ENCODE measurements at places on chromosomes 16 and 17. TPM values are rescaled to one million over a fixed set of nuclear protein-coding genes. Genes with fewer than 3 reads are reported as not detected.

The TMED6 gene
- total RNA-seq = not detected

- no peak for DNase-seq
These were observed 20.2 kb upstream of the MPRIP start for GRCh38 chr17:17022011-17022410.

The DBNDD1 gene
- total RNA-seq = 6.0 TPM

The TEDC2 gene
- 8.0 TPM for total RNA-seq

DNA sequence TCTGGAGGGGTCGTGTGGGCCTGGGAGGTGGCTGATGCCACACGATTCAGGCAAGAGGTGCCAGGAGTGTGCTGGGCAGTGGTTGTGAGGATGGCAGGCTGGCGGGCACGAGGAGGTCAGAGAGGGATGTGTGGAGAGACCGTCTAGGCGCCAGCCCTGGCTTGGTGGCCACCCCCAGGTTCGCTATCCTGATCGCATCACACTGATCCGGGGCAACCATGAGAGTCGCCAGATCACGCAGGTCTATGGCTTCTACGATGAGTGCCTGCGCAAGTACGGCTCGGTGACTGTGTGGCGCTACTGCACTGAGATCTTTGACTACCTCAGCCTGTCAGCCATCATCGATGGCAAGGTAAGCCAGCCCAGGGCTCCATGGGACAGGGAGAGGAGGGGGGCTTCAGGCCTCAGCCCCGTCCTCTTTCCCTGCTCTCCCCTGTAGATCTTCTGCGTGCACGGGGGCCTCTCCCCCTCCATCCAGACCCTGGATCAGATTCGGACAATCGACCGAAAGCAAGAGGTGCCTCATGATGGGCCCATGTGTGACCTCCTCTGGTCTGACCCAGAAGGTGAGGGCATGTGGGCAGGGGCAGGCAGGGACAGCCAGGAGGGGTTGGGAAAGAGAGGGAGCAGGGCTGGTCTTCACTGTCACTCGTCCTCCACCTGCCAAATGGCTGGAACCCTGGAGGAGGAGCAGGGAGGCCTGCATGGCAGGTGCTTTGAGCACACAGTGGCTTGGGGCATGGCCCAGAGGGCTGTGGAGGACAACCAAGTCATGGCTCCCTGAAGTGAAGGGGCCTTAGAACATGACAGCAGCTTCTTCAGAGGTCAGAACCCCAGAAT lies 7.6 kb downstream of the PPP4C start:
- no peak for DNase-seq

DNA sequence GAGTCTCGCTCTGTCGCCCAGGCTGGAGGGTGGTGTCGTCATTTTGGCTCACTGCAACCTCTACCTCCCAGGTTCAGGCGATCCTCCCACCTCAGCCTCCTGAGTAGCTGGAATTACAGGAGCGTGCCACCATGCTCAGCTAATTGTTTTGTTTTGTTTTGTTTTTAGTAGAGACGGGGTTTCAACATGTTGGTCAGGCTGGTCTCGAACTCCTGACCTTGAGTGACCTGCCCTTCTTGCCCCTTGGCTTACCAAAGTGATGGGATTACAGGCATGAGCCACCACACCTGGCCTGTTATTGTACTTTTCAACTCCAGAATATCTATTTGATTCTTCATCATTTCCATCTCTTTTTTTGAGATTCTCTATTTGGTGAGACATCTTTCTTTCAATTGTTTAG lies 9.0 kb upstream of the ADORA2B start:
- DNase-seq = no peak

The NGFR gene
- total RNA-seq = 40.7 TPM

DNA sequence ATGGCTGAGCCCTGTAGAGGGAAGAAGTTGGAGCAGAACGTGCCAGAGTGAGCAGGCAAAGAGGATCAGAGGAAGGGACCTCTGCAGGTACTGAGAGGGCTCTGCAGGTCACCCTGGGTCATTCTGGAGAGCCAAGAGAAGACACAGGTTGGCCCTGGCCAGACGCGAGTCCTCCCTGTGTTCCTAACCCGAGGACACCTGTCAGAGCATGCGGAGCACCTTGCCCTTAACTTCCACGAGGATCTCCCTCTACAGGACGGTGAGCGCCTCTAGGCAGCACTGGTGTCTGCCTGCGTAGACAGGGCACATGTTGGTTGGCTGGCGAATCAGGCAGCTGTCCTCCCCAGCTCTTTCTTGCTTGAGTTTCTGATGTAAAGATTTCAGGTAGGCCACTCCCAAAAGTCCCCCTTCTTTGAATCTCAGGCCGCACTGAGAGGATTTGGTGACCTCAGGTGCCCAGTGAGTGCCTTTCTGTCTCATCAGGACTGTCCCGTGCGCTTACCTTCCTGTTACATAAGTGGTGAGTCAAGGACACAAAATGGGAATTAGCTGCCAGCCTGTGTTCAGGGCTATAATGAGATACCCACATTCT lies 45.3 kb downstream of the MPRIP start:
- no peak for DNase-seq

- DNase-seq = no peak
These were observed 16.6 kb upstream of the ADORA2B start for GRCh38 chr17:15928286-15928785.

- DNase-seq = no peak
These were observed 42.2 kb downstream of the ABAT start for GRCh38 chr16:8716592-8716991.

- no peak for DNase-seq
These were observed 13.5 kb upstream of the ZNF652 start for GRCh38 chr17:49375544-49375943.

The TBC1D3K gene
- total RNA-seq = not detected

DNA sequence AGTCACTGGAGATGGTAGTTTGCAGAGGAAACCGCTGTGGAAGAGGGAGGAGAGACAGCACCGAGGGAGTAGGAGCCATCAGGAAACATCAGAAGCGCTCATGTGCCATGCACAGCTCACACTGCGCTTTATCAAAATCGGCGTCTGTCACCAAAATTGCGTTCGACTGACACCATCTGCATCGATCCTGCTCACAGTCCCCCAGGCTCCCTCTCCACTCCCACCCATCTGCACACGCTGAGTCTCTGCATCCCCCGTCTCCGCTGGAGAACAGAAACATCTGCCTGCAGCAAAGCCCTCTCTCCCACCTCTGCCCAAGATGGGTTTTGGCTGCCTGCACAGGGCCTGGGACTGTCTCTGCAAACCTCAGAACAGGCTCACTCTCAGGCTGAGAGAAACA lies 187.5 kb upstream of the RPL38 start:
- DNase-seq = no peak

DNA sequence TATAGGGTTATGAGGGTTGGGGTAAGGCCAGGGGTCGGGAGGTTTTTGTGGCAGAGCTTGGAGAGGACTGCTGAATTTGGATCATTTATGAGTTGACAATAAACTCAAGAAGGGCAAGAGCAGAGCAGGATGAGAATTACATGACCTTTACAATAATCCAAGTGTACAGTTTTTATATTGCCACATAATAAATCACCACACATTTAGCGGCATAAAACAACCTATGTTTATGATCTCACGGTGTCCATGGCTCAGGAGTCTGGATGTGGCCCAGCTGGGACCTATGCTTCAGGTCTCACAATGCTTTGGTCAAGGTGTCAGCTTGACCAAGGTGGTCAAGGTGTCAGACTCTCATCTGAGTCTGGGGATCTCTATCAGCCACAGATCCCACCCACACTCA lies 118.3 kb upstream of the WSCD1 start:
- DNase-seq = no peak

The KRTAP1-3 gene
- total RNA-seq = not detected

Measured in spinal cord (tissue), 10 donors.